ENCODE measurements at places on chromosomes 5 and 9.
A peak's percentile ranks its signal among the peaks of the same experiment; 100 is the strongest.

GRCh38 chr5:105968981-105969380, 1701.8 kb downstream of the EFNA5 start:
- no peak for DNase-seq

- no peak for DNase-seq
Observed at GRCh38 chr5:141355641-141356040, 820 bp downstream of the PCDHGA4 start.

- DNase-seq: no peak
Observed at GRCh38 chr9:7176561-7176960, 418.8 kb downstream of the KDM4C start.

DNA sequence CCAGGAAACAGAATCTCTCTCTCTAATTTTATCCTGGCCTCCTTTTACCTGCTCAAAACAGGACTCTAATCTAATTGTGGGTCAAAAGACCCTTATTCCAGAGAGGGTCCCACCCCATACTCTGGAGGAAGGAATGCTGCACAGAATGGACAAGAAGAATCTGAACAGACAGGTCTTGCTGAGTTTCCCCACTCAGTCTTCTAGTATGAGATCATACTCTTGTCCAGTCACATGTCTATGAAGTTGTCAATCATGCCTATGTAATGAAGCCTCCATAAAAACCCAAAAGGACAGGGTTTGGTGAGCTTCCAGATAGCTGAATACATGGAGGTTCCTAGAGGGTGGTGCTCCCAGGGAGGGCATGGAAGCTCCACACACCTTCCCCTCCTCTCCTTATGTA, 123.9 kb upstream of the FER start:
- no peak for DNase-seq

DNA sequence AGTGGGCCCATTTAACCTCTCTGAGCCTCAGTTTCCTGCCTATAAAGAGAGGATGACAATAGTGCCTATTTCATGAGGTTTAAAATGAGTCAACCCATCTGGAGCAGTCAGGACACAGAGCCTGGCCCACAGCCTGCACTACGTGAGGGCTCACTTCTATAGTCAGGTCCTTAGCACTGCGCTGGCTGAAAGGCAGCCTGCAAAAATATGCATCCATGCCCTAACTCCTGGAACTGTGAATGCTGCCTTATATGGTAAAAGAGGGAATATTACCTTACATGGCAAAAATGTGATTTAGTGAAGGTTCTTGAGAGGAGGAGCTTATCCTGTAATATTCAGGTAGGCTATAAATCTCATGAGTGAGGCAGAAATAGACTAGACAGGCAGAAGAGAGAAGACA, 98.5 kb downstream of the GABBR2 start:
- no peak for DNase-seq

DNA sequence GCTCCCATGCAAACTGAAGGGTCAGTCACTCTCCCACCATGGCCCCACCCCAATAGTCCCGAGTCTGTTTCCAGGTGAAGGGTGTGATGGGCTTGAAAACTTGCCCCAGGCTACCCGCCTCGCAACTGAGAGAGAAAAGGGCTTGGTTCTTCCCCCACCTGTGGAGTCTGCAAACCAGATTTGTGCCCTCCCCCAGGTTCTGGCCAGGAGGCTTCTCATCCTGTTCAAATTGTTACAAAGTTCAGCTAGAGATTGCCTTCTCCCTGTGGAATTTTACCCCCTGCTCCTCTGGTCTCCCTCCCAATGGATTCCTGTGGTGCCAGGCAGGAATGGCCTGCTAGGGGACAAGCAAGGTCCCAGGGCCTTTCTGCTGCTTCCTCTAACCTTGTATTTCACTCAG, 93.1 kb upstream of the ACO1 start:
- DNase-seq: no peak

DNA sequence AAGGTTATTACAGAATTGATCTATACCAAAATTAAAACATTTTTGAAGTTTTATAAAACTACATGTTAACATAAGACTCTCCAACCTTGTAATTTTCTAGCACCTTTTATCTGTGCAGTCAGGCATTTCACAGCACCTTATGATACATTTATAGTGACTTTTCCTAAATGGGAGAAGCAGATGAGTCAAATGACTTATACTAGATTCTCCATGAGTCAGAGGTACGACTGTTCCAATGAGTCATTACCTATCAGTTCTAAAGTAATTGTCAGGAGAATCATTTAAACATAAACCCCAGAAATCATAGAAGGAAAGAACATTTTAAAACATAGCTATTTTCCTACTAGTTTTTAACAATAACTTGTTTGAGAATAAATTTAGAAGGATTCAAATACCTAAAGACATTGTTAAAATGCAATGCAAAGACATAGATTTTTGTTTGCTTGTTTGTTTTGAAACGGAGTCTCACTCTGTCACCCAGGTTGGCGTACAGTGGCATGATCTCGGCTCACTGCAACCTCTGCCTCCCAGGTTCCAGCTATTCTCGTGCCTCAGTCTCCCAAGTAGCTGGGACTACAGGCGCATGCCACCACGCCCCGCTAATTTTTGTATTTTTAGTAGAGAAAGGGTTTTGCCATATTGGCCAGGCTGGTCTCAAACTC, 34.7 kb upstream of the DMXL1 start:
- DNase-seq: no peak

- no peak for DNase-seq
Observed at GRCh38 chr9:16120231-16120641, 567.4 kb downstream of the CCDC171 start.

- DNase-seq: no peak
Observed at GRCh38 chr5:73336366-73336765, 112.2 kb downstream of the FOXD1 start.

DNA sequence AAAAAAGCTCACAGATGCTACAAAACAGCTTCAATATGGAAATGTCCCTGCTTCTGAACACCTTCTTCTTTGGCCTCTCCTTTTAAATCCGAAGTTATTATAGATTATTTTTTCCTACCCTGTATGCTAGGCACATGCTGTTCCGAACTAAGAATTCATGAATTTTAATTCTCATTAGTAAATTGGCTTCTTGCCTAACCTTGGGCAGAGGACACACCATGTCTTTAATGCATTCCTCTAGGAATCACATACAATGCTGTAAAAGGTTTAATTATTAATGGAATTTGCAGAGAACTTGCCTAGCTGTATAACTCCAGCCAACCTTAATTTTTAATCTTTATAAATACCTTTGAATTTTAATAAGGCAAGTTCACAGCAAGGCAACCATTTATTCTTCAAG, 234.4 kb downstream of the NTRK2 start:
- no peak for DNase-seq

DNA sequence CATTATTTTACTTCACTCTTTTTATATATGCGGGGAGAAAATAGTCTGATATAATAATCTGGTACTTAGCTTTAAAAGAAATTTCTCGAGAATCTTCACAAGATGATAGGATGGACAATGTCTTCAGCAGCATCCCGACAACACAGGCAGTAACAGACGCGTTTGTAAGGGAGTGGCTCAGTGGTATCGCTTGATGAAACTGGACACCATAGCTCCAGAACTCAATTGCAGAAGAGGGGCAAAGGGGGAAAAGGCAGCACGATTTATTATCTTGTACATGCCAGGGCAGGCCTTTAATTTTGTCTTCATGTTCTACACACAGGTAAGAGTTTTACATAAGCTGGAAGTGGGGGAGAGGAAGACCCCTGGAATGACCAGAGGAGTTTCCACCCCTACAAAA, 15.7 kb downstream of the IL4 start:
- no peak for DNase-seq

DNA sequence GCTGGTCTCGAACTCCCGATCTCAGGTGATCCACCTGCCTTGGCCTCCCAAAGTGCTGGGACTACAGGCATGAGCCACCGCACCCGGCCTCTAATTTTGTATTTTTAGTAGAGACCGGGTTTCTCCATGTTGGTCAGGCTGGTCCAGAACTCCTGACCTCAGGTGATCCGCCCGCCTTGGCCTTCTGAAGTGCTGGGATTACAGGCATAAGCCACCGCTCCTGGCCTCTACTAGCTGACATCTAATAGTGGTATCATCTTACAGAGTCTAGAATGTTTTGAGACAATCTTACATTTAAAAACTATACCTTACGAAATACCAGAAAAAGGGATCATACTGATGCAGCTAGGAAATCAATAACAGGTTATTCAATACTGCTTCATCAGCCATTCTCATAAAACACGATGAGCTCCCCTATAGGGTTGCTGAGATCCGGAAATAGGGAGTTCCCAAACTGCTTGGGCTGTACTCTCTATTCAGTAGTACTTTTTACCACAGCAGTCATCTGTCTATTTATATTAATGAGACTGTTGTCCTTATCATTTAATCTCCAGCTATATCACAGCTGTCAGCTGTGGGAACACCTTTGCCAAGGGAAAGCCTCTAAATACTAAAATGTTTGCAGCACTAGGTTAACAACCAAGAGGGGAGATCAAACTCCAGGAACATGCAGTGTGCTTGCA, 8.1 kb upstream of the UBE2D2 start:
- no peak for DNase-seq

- peak; percentile 34 for DNase-seq
Observed at GRCh38 chr9:132182314-132183091, 20.6 kb downstream of the NTNG2 start.

DNA sequence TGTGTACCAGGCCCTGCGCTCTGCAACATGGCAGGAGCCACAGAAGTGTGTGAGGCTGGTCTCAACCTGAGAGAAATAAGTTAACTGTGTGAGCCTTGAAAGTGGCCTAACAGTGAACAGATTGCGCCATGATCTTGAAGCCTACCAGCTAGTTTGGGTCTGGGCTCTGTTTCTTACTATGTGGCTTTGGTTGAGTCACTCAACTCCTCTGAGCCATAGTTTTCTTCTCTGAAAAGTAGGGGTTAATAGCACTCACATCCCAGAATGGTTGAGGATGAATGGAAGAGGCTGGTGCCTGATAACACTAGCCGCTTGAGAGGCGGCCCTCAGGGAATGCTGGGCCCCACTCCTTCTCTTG, 121.5 kb downstream of the RGS3 start:
- no peak for DNase-seq

DNA sequence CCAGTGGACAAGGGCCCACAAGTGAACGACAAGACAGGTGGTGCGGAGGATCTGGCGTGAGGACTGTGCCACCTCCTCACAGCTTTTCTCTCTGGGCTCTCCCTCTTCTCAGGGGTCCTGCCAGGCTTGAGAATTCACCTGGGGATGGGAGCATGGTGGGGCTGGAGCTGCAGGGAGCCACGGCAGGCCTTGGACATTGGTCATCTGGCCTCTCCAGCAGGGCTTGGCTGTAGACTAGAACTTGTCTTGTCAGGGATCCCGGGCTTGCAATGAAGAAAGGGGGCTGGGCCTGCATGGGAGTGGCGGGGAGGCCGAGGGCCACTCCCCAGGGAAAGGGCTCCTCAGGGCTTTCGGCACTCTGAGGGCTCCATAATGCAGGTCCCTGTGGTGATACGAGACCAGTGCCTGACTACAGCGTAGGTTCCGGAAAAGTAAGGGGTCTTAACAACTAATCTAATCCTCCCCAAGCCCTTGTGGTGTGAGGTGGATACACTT, 126.7 kb downstream of the MACROH2A1 start:
- no peak for DNase-seq

GRCh38 chr9:98085944-98086343, 29.4 kb downstream of the NANS start:
- DNase-seq: peak; percentile 45

- peak; percentile 7 for DNase-seq
Observed at GRCh38 chr9:129383019-129383560, 205.0 kb upstream of the IER5L start.

GRCh38 chr9:72363236-72363635, 1.8 kb downstream of the ZFAND5 start:
- no peak for DNase-seq

GRCh38 chr9:114385397-114386181, 2.2 kb downstream of the AKNA start:
- no peak for DNase-seq

GRCh38 chr5:67065237-67065636, 131.4 kb downstream of the CD180 start:
- peak; percentile 65 for DNase-seq
